IMR-90 (cell line): ENCODE measurements at places on chromosomes 2 and 18. TPM values are rescaled to one million over a fixed set of nuclear protein-coding genes. Genes with fewer than 3 reads are reported as not detected.

PLEKHH2 gene
- polyA plus RNA-seq: 2.6 and 3.3 TPM in 2 replicates

GRB14 gene
- polyA plus RNA-seq: not detected in 2 replicates

CRYGD gene
- polyA plus RNA-seq: not detected in 2 replicates

FSHR gene
- polyA plus RNA-seq: not detected in 2 replicates

CAPN13 gene
- polyA plus RNA-seq: not detected in 2 replicates

DNA sequence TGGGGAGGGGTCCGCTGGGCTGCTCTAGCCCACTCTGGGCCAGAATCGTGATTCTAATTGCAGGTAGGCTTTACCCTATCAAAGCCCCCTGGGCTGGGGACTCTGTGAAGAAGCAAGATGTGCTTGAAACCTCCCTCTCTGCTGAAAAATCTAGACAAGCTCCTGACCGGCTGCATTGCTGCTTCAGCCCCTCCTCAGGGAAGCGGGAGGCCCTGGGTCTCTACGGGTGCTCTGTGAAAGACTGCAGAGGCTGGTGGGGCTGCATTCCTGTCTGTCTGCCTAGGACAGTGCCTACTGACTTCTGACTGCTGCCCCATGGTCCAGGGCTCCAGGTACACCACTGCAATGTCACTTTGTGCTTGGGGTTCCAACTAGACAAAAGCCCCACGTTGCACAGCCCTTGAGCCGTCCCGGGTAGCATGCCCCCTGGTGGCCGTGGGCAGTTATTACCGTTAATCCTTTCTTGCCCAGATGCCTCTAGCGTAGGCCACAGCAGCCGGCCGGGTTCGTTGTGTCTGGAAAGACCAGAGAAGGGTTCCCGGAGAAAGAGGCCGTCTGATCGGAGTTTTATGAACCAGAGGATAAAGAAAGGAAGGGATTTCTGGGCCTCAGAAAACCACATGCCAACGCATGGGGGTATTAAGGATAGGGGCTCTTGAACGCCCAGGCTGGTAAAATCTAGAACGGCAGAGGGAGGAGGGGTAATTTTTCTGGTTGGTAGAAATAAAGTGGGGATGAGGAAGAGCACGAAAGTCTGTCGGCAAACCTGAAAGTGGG, 15.9 kb upstream of the C1QL2 start:
- no peaks in the 10 kb centered on the region for H3K4me1 ChIP-seq
- H3K4me3 ChIP-seq: no peak overlapping the region
- H3K27me3 ChIP-seq: peaks cover 11% of the 10 kb centered on the region; the same call in 1 of the 2 replicates
- no peak overlapping the region for H3K27ac ChIP-seq
- DNase-seq: no peak
- no peaks in the 10 kb centered on the region for H3K36me3 ChIP-seq

- H3K36me3 ChIP-seq: peaks cover 3% of the 10 kb centered on the region; the same call in 1 of the 2 replicates
- H3K27ac ChIP-seq: no peak overlapping the region
- no peaks in the 10 kb centered on the region for H3K27me3 ChIP-seq
- H3K4me1 ChIP-seq: peaks cover 1% of the 10 kb centered on the region; the same call in 1 of the 2 replicates
- DNase-seq: no peak
These were observed 90.5 kb upstream of the IL1R2 start for GRCh38 chr2:101901241-101901640.

- H3K27me3 ChIP-seq: peaks cover 17% of the 10 kb centered on the region
- H3K27ac ChIP-seq: no peak overlapping the region
- no peaks in the 10 kb centered on the region for H3K4me1 ChIP-seq
- no peak for DNase-seq
- H3K4me3 ChIP-seq: no peak overlapping the region
These were observed 55.7 kb downstream of the PAPOLG start for GRCh38 chr2:60811491-60812375.

GRCh38 chr18:57390044-57390443, 37.7 kb downstream of the ST8SIA3 start:
- no peak overlapping the region for H3K4me3 ChIP-seq
- no peaks in the 10 kb centered on the region for H3K4me1 ChIP-seq
- no peak overlapping the region for H3K27ac ChIP-seq
- no peak for DNase-seq
- H3K36me3 ChIP-seq: no peaks in the 10 kb centered on the region
- H3K27me3 ChIP-seq: no peaks in the 10 kb centered on the region

GRCh38 chr18:23158058-23158457, 22.8 kb downstream of the CABLES1 start:
- H3K4me1 ChIP-seq: peaks cover 9% of the 10 kb centered on the region
- DNase-seq: no peak
- no peaks in the 10 kb centered on the region for H3K27me3 ChIP-seq

- peaks cover 2% of the 10 kb centered on the region; the same call in 1 of the 2 replicates for H3K4me1 ChIP-seq
- H3K36me3 ChIP-seq: peaks cover 19% of the 10 kb centered on the region
- H3K27me3 ChIP-seq: no peaks in the 10 kb centered on the region
- H3K4me3 ChIP-seq: no peak overlapping the region
These were observed 74.6 kb downstream of the COL5A2 start for GRCh38 chr2:189104934-189105333.

DNA sequence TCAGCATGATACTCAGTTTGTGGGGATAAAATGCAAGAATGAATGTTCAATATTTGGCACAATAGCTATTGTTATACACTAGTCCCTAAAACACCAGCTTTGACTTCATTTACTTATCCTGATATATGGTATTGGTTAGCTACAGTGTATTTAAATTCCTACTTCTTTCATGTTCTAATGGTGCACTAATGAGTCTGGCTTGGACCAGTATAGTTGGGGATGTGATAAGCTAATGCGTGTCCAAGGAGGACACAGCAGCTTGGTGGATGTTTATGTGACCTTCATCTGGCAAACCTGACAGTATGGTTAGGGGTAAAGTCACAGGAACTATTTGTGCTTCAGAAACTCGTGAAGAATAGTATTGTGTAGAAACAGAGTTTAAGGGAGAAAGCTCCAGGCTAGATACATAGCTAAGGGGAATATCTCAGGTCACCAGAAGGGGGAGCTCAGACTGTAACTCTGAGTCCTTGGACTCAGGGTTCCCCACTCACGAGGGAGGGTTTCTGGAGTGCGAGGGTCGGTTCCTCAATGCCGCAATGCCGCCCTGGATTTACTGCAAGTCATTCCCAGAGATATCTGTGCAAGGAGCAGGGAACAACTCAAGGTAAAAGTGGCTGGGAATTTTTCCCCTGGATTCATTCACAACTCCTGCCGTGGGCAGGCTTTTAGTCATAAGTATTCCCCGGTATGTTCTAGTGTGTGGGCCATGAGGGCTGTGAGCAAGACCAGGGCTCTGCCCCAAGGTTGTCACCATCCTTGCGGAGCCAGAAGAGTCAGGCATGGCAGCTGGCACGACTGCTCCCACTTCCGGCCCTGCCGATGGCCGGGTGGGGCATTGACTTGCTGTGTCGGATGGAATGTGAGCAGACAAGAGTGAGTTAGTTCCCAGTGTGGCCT, 14.5 kb downstream of the IL1R2 start:
- peaks cover 5% of the 10 kb centered on the region; the same call in 1 of the 2 replicates for H3K27me3 ChIP-seq
- DNase-seq: peak; percentile 56
- H3K27ac ChIP-seq: no peak overlapping the region

DNA sequence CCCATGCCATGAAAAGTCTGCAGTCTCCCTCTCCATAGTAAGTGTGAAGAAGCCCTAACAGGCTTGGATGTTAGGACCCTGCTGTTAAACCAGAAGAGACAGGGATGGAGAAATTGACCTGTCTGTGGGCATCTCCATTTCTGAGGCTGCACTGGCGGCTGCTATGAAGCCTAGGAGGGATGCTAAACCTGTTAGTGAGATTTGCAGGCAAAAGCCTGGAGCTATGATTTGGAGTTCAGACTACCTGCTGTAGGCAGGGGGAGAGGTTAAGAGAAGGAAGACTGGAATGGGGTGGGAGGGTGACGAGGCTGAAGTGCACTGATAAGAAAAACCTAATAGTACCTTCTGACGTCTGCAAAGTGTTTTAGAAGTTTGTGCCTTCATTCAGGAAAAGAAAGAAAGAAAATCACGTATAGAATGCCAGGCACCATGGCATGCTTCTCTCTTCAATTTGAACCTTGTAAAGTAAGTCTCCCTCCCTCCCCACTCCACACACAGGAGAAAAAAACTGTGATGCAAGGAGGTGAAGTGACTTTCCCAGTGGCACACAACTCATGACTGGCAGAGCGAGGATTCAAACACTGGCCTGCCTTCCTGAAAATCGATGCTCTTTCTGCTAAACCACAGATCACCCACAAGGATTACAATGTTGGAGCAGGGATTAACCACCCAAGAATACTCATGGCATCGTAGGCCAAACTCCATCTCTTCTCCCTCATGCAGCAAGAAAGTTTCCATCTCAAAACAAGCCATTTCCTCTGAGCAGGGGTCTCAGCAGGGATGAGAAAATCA, 98.5 kb upstream of the PKDCC start:
- no peak for DNase-seq
- no peak overlapping the region for H3K27ac ChIP-seq
- no peak overlapping the region for H3K4me3 ChIP-seq
- H3K36me3 ChIP-seq: no peaks in the 10 kb centered on the region
- peaks cover 32% of the 10 kb centered on the region for H3K27me3 ChIP-seq

GRCh38 chr2:99780276-99780675, 290.5 kb upstream of the REV1 start:
- no peak overlapping the region for H3K27ac ChIP-seq
- peaks cover 9% of the 10 kb centered on the region for H3K4me1 ChIP-seq
- DNase-seq: no peak
- H3K27me3 ChIP-seq: no peaks in the 10 kb centered on the region
- H3K4me3 ChIP-seq: no peak overlapping the region

DNA sequence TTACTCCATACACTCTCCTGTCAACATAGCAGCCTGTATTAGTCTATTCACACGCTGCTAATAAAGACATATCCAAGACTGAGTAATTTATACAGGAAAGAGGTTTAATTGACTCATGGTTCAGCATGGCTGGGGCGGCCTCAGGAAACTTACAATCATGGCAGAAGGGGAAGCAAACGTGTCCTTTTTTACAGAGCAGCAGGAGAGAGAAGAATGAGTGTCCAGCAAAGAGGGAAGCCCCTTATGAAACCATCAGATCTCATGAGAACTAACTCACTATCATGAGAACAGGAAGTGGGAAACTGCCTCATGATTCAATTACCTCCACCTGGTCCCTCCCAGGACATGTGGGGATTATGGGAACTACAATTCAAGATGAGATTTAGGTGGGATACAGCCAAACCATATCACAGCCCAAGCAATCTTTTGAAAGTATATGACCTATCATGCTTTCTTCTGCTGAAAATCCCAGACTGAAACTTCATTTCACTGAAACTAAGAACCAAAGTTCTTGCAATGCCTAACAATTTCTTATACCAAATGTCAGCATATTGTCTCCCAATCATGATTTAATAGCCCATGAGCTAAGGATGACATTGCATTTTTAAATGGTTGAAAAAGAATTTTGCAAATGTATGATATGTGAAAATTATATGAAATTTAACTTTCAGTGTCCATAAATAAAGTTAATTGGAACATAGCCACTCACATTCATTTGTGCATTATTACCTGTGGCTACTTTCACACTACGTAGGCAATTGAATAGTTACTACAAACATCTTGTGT, 686.8 kb upstream of the ZEB2 start:
- DNase-seq: no peak
- no peak overlapping the region for H3K27ac ChIP-seq
- no peak overlapping the region for H3K4me3 ChIP-seq
- H3K36me3 ChIP-seq: no peaks in the 10 kb centered on the region
- H3K4me1 ChIP-seq: no peaks in the 10 kb centered on the region

DNA sequence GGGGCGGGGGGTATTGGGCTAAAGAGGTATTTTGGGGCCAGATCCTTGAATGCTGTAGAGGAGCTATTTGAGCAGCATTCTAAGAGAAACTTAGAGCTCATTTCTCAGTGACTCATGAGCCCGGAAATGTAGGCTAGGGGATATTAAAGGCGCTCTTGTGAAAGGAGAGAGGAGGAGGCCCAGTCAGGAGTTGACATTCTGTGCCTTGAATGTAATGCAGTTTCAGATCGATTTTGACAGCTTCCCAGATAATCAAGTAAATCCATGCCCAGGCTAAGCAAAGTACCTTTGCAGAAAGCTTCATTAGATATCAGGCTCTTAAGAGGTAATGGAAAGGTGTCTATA, 1.5 kb downstream of the CAB39 start:
- H3K27ac ChIP-seq: peak overlapping the region; percentile 87
- H3K36me3 ChIP-seq: no peaks in the 10 kb centered on the region
- peaks cover 17% of the 10 kb centered on the region for H3K4me1 ChIP-seq
- peak; percentile 84 for DNase-seq
- H3K27me3 ChIP-seq: no peaks in the 10 kb centered on the region

- DNase-seq: no peak
- H3K36me3 ChIP-seq: no peaks in the 10 kb centered on the region
- H3K27ac ChIP-seq: no peak overlapping the region
- H3K27me3 ChIP-seq: no peaks in the 10 kb centered on the region
- no peak overlapping the region for H3K4me3 ChIP-seq
These were observed 263.5 kb upstream of the PXDN start for GRCh38 chr2:2007551-2008501.
